ENCODE measurements at places on chromosomes 3 and 15. TPM values are rescaled to one million over a fixed set of nuclear protein-coding genes. Genes with fewer than 3 reads are reported as not detected.

- peaks cover 24% of the 10 kb centered on the region for H3K36me3 ChIP-seq
- no peak overlapping the region for H3K4me3 ChIP-seq
- no peak for DNase-seq
- H3K4me1 ChIP-seq = peaks cover 17% of the 10 kb centered on the region
Observed at GRCh38 chr3:154307363-154307762, 16.9 kb downstream of the DHX36 start.

- H3K36me3 ChIP-seq = no peaks in the 10 kb centered on the region
- DNase-seq = no peak
- no peaks in the 10 kb centered on the region for H3K4me1 ChIP-seq
- no peak overlapping the region for H3K4me3 ChIP-seq
Observed at GRCh38 chr3:126568776-126569342, 10.1 kb upstream of the C3orf22 start.

The FOXL2NB gene
- not detected for total RNA-seq

The CCRL2 gene
- 3.4 TPM for total RNA-seq

DNA sequence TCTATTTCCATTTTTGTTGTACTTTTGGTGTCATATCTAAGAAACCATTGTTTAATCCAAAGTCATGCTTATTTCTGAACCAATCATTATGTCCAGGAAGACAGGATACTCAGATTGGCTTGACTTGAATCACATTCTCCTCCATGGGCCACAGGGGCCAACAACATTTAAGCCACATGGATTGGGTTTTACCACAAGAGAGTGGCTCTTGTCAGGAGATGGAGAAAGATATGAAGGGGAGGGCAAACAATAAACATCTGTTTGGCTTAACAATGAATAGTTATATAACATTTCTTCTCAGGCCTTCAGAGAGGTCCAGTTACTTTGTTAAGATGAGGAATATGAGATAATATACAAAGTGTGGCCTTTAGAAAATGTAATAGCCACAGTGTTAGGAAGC lies 44.6 kb downstream of the GXYLT2 start:
- H3K4me3 ChIP-seq = no peak overlapping the region
- no peak overlapping the region for H3K27ac ChIP-seq
- H3K4me1 ChIP-seq = no peaks in the 10 kb centered on the region
- no peaks in the 10 kb centered on the region for H3K36me3 ChIP-seq

DNA sequence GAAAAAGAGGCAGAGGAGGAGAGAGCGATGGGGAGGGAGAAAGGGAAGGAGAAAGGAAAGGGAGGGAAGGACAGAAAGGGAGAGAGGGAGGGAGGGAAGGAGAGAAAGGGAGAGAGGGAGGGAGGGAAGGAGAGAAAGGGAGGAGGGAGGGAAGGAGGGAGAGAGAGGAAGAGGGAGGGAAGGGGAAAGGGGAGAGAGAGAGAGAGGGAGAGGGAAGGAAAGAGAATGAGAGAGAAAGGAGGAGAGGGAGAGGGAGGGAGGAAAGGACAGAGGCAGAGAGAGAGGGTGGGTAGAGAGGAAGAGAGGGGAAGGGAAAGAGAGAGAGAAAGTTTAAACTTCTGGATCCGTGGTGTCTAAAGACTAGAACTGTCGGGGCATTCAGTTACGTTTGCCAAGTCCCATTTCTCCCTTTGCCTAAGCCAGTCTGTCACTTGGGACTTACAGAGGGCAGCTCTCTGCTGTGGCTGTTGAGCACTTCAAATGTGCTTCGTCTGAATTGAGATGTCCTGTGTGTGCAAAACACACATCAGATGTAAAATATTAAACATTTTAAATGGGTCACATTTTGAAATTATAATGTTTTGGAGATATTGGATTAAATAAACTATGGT lies 62.6 kb downstream of the PLXNA1 start:
- H3K27me3 ChIP-seq = peaks cover 7% of the 10 kb centered on the region
- no peak overlapping the region for H3K4me3 ChIP-seq
- H3K36me3 ChIP-seq = no peaks in the 10 kb centered on the region
- H3K27ac ChIP-seq = no peak overlapping the region

GRCh38 chr15:101314336-101315125 lies 19.5 kb upstream of the SNRPA1 start:
- no peaks in the 10 kb centered on the region for H3K36me3 ChIP-seq
- no peaks in the 10 kb centered on the region for H3K4me1 ChIP-seq

- H3K4me3 ChIP-seq = no peak overlapping the region
- no peaks in the 10 kb centered on the region for H3K4me1 ChIP-seq
Observed at GRCh38 chr15:46312133-46312740, 677.4 kb downstream of the SQOR start.

GRCh38 chr3:71025516-71025915 lies 558.0 kb downstream of the FOXP1 start:
- H3K36me3 ChIP-seq = peaks cover 72% of the 10 kb centered on the region
- H3K27me3 ChIP-seq = no peaks in the 10 kb centered on the region
- no peak overlapping the region for H3K4me3 ChIP-seq

DNA sequence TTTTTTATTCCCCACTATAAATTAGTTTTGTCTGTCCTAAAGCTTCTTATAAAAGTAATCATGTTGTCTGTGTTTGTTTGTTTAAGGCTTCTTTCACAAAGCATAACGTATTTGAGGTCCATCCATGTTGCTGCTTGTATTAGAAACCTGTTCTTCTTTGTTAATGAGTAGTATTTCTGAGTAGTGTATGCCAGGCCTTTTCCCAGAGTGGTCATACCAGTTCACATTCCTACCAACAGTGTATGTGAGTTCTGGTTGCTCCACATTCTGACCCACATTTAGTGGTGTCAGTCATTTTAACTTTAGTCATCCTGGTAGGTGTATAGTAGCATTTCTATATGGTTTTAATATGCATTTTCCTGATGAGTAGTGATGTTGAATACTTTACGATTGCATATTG lies 98.6 kb downstream of the NEO1 start:
- H3K27ac ChIP-seq = no peak overlapping the region
- H3K27me3 ChIP-seq = no peaks in the 10 kb centered on the region
- peaks cover 17% of the 10 kb centered on the region for H3K36me3 ChIP-seq
- H3K4me1 ChIP-seq = no peaks in the 10 kb centered on the region
- H3K4me3 ChIP-seq = no peak overlapping the region

DNA sequence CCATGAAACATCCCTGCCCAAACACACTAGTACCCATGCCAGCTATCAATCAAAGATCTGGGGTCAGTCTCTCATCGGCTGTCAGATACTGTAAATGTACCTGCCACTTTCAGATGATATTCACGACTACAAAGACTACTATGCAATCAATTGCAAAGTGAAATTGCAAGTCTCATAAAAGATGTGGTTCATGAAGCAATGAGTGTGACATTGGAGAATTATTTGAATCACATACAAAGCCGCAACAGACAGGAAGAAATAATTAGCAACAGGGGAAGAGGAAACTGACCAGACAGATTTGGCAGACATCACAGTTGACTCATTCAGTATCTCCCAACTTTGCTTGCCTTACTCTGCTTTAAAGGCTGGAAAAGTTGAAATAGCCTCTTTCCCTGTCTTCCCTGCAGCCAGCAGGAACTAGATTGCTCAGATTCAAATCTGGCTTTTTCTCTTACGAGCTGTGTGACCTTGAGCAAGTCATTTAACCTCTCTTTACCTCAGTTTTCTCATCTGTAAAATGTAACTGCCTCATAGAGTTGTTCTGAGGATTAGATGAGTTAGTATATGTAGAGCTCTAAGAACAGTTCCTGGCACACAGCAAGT lies 95.7 kb upstream of the C3orf80 start:
- H3K4me3 ChIP-seq = no peak overlapping the region
- H3K36me3 ChIP-seq = no peaks in the 10 kb centered on the region
- no peak for DNase-seq
- peaks cover 7% of the 10 kb centered on the region for H3K27me3 ChIP-seq
- H3K27ac ChIP-seq = no peak overlapping the region
- no peaks in the 10 kb centered on the region for H3K4me1 ChIP-seq

DNA sequence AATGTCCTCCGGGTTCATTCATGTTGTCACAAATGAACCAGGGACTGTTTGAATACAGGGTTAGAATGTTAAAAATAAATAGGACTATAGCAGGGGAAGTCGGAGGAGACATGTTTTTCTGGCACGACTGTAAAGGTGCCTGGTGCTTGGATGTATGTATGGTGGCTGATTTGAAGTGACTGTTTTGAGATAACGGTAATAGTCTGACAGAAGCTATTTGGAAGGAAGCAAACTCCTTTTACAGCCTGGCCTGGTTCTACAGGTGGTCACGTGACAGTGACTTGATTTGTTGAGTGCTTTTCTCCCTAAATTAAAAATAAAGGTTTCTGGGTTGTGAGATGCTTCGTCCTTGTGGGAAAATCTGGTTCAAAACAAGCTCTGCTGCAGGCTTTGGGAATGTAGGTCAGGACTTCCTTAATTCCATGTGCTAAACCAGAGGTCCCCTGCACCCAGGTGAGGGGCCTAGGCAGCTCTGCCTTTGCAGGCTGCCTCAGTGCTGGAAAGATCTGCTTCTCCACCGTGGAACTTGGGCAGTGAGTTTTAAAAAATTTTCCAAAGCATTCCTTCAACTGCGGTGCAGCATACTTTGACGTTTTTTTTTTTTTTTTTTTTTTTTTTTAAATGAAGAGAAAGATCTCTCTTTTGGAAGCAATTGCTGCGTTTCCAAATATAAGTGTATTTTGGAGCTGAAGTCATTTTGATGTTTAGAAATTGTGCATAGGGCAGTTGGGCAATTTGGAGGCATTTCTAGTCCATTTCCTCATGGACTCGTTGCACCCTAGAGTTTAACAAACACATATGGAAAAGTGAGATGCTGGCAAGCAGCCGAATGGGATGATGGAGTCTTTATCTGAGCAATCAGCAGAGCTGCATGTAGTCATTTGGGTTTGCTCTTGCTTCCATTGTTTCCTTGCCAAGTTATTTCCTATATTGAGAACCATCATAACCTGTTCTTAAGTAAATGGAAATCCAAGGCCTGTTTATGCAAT lies 30.9 kb downstream of the ITPR1 start:
- DNase-seq = no peak
- no peak overlapping the region for H3K4me3 ChIP-seq

GRCh38 chr3:35028157-35028556 lies 611.2 kb upstream of the ARPP21 start:
- DNase-seq = no peak
- no peak overlapping the region for H3K27ac ChIP-seq
- no peak overlapping the region for H3K4me3 ChIP-seq
- H3K36me3 ChIP-seq = peaks cover 2% of the 10 kb centered on the region

DNA sequence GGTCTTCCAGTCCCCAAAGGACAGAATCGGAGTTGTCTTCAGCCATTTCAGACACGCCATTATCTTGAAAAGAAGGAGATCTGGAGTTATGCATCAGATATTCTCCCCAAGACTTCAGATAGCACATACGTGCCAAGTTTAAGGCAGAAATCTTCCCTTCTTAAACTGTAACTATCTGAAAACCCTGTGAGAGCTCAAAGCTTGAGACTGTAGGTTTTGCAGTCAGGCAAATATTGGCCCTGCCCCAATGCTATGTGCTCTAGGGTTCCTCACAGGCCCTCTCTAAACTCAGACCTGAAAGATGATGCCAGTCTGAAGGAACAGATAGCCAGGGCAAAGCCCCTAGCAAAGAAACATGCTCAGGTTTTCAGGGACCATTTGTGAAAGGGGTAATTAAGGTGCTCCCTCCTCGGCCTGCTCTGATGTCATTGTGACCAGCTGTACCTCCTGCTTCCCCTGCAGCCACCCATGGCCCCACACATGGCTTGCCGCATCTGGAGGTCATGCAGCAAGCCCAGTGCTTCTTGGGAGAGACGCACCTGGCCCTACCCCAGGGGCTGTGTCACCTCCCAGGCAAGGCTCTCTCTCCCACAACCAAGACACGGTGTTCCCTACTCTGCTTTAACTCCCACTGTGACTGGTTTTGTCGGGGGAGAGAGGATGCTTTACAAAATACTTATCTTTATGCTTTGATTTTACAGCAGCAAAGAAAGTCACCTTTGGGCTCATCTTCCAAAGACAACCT lies 53.4 kb upstream of the POMGNT2 start:
- DNase-seq = no peak
- H3K4me3 ChIP-seq = no peak overlapping the region
- no peaks in the 10 kb centered on the region for H3K27me3 ChIP-seq

The SCAMP5 gene
- 0.58 TPM for total RNA-seq

The ZNF662 gene
- 5.3 TPM for total RNA-seq
